ENCODE measurements at places on chromosomes 6 and 20. TPM values are rescaled to one million over a fixed set of nuclear protein-coding genes. Genes with fewer than 3 reads are reported as not detected.

DNA sequence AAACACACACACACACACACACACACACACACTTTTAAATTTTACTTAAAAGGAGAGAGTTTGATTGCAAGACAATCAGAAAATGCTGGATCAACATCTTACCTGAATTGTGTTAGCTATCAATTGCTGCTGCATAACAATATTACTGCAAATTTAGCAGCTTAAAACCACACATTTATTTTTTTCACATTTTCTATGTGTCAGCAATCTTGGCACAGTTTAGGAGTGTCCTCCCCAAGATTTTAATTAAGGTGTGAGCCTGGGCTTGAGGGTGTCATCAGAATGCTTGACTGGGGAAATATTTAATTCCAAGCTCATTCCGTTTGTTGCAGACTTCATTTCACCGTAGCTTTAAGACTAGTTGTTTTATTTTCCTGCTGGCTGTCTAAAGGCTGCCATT, 431.0 kb upstream of the GJE1 start:
- DNase-seq: no peak

- no peak for DNase-seq
Observed at GRCh38 chr6:117267054-117267347, 1.6 kb downstream of the VGLL2 start.

DNA sequence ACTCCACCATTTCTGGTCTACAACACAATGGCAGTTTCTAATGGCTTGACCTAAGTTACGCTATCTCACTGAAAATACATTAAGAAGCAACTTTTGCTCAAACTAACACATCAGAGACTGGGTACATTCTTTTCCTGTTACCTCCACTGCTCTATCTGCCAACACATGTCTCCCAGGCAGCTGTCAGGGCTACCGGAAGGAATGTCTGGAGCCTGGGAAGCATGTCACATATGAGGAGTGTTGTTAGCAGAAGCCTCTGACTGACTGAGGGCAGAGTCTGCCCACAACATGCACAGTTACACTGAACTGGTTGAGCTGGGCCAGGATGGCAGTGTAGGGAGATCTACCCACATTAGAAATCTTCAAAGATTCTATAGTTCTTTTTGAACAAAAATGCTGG, 264.5 kb downstream of the KIF16B start:
- DNase-seq: no peak

DNA sequence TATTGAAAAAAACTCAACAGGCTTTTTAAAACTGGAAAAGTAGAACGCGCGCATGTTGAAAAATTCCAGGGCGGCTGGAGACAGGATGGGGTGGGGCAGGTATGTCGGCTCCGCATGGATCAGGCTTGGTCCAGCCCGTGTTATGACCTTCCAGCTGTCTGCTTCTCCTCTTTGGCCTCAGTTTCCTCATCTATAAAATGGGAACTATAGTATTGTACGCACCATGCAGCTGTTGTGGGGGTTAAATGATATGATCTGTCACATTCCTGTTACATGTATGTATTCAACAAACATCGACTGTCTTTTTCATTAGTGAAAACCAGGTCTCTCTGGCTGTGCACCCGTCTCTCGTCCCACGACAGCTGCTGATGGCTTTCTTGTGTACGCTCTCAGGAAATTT, 18.8 kb downstream of the PHACTR3 start:
- DNase-seq: no peak

GRCh38 chr6:80336911-80337310, 230.4 kb downstream of the BCKDHB start:
- no peak for DNase-seq

- no peak for DNase-seq
Observed at GRCh38 chr6:130116273-130116672, 97.9 kb downstream of the L3MBTL3 start.

- no peak for DNase-seq
Observed at GRCh38 chr6:88722686-88723085, 240.7 kb downstream of the RNGTT start.

GRCh38 chr6:156865019-156865629, 87.9 kb downstream of the ARID1B start:
- no peak for DNase-seq

GRCh38 chr6:160042788-160043301, 74.0 kb downstream of the IGF2R start:
- DNase-seq: no peak

DNA sequence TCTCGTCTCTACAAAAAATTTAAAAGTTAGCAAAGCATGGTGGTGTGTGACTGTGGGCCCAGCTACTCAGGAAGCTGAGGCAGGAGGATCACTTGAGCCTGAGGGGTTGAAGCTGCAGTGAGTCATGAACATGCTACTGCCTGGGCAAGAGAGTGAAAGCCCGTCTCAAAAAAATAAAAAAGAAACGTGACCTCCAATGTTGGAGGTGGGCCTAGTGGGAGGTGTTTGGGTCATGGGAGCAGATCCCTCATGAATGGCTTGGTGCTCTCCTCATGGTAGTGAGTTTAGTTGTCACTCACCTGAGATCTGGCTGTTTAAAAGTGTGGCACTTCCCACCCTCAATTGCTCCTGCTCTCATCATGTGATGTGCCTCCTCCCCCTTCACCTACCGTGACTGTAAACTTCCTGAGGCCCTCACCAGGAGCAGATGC, 24.3 kb downstream of the RBL1 start:
- no peak for DNase-seq

GRCh38 chr20:52681288-52681687, 290.9 kb upstream of the TSHZ2 start:
- no peak for DNase-seq

DNA sequence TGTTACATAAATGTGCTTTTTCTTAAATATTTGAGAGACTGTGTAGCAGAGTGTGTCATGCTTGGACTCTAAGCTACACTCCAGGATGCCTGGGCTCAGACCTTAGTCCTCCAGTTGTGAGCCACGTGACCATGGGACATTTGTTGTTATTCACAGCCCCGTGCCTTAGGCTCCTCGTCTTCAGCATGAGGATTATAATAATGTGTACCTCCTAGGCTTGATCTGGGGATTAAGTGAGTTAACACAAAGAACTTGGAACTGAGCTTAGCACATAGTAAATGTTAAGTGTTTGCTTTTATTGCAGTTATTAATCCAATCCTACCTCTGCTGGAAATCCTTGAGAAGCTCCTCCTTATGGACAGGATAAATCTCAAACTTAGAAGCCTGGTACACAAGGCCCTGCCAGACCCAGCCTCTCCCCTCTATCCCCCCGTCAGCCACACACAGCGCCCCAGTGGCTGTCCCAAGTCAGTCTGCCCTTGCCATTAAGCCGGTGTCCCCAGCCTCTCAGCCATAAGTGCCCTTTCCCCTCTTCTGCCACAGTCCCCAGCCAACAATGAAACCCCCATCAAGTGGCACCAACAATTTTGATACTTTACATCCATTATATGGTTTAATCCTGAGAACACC, 177.5 kb downstream of the TMEM242 start:
- DNase-seq: no peak

- no peak for DNase-seq
Observed at GRCh38 chr6:12343122-12343439, 52.9 kb downstream of the EDN1 start.

DNA sequence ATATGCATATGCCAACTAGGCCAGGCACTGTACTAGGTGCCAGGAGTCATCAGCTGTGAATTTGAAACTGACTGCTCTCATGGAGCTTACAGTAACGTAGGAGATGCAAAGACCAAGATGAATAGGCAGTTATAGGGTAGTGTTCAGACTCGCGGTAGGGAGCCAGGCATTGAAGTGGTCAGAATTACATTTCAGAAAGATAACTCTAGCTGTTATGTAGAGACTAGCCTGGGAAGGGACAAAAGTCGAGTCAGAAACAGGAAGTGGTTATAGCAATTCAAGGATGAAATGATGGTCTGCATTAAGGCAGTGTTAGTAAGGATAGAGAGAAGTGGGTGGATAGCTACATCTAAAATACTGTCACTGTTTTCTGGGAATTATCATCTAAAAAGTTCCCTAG, 56.6 kb downstream of the PCMT1 start:
- DNase-seq: no peak

GRCh38 chr6:2044192-2044591, 201.2 kb downstream of the GMDS start:
- DNase-seq: no peak

GRCh38 chr20:36231331-36231730, 4.9 kb upstream of the AAR2 start:
- DNase-seq: no peak

DNA sequence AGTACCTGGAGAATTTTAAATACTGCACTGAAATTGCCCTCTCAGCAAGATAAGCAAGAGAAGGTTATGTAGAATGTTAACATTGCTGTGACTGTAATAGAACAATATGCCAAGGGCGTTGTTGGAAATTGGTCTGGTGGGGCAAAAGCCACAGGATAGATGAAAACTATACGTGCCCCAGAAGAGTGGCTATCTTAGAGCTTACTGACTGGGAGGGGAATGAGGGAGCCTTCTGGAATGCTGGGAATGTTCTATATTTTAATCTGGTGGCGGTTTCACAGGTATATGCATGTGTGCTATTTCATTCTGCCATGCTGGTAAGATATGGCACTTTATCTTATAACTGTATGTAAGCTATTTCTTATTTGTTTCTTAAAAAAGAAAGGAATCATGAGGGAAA, 35.2 kb upstream of the YWHAB start:
- no peak for DNase-seq

GRCh38 chr6:72084992-72085569, 198.7 kb downstream of the RIMS1 start:
- DNase-seq: no peak

DNA sequence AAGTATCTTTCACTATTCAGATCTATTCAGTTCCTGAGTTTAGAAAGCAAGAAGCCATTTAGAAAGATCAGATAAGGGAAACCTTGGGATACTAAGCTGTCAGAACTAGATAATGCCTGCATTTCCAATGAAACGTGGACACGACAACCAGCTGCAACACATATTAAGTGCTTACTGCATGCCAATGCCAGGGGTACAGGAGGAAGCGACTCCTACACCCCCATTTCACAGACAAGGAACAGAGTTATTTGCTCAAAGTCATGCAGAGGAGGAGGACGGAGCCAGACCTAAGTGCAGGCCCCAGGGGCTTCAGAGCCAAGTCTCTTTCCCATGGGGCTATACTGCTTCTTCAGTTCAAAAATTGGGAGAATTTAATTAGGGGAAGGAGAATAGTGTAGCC, 62.4 kb downstream of the PREX1 start:
- no peak for DNase-seq

DNA sequence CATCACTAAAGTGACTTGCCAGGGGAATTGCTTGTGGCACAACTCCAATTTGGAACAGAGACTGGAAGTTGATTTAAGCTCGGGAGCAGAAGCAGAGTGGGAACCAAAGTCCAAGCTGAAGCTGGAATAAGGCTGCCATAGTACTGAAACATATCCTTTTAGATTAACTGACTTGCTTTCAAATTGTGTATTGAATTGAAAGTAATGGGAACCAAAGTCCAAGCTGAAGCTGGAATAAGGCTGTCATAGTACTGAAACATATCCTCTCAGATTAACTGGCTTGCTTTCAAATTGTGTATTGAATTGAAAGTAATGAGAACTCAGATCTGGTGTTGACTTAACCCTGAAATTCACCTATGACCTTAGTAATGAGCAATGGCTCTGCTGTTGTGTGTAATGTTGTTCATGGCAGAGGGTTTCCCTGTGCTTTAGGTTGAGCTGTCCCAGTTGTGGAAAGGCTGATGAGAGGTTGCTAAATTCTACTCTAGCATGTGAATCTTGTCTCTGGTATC, 40.2 kb downstream of the CENPW start:
- DNase-seq: no peak

Gene RIPOR3
- 38.1 TPM for total RNA-seq

Gene RALY
- total RNA-seq: 123 TPM

Gene SPDEF
- total RNA-seq: not detected

Gene TP53TG5
- not detected for total RNA-seq

Gene DEFB116
- total RNA-seq: not detected

Gene VSX1
- not detected for total RNA-seq

Gene BCL2L1
- 57.2 TPM for total RNA-seq

Gene GPR6
- not detected for total RNA-seq

Gene SNAI1
- 19.9 TPM for total RNA-seq

Gene MUC22
- total RNA-seq: 2.9 TPM
